CD4-positive, alpha-beta T cell treated with Interleukin-6 at 100 ng/mL for 8 hours (primary cell): ENCODE measurements at places on chromosomes 1 and 21.

DNA sequence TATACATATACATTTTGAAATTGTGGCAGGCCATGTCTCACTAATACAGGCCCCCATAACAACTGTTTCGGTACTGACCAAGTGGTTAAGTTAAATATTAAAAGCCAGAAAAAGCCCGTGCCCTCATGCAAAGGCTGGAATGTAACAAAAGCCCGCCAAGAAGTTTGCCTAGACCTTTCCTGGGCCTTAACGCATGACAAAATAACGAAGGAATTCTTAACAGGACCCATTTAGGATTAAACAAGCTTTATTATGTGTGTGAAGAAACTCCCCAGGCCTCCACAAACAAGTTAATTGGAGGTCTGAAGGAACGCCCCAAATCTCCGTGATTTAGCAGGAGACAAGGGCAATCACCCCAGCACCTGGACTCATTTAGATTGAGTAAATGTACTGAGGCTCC, 42.4 kb downstream of the TNFSF4 start:
- no peak for DNase-seq

DNA sequence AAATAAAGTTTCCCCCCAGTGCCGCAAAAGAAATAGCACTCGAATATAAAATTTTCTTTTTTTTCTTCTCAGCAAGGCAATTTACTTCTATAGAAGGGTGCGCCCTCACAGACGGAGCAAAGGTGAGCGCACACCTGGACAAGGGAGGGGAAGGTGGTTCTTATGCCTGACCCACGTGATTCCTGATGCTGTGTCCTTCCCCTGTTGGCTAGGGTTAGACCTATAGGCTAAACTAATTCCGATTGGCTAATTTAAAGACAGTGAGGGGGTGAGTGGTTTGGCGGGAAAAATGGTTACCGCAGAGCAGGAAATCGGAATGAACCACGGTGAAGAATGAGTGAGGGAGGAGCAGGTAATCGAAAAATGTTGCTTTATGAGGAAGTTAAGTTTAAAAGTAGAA, 607 bp upstream of the FAAH start:
- no peak for DNase-seq

- no peak for DNase-seq
Measured at GRCh38 chr1:91862120-91862519, 23.8 kb downstream of the TGFBR3 start.

- DNase-seq, result no peak
Measured at GRCh38 chr1:83996621-83997020, 2.3 kb downstream of the TTLL7 start.

DNA sequence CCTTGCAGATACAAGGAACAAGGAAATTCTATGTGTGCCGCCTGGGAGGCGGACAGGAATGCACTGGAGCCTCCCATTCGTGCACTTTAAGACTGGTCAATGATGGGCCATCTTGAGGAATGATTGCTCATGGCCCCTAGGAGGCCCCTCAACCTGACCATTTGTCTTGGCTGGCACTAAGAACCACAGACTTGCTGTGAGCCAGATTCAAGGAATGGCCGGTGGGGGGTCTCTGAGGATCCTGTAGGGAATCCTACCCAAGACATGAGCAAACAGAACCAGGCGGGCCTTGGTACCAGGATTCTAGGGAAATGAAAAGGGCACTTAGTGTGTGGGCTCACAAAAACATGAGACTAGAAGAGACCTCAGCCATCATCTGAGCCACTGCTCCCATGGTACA, 28.1 kb upstream of the GOLT1A start:
- DNase-seq, result no peak

- DNase-seq, result no peak
Measured at GRCh38 chr21:21177353-21177986, 179.3 kb downstream of the NCAM2 start.

DNA sequence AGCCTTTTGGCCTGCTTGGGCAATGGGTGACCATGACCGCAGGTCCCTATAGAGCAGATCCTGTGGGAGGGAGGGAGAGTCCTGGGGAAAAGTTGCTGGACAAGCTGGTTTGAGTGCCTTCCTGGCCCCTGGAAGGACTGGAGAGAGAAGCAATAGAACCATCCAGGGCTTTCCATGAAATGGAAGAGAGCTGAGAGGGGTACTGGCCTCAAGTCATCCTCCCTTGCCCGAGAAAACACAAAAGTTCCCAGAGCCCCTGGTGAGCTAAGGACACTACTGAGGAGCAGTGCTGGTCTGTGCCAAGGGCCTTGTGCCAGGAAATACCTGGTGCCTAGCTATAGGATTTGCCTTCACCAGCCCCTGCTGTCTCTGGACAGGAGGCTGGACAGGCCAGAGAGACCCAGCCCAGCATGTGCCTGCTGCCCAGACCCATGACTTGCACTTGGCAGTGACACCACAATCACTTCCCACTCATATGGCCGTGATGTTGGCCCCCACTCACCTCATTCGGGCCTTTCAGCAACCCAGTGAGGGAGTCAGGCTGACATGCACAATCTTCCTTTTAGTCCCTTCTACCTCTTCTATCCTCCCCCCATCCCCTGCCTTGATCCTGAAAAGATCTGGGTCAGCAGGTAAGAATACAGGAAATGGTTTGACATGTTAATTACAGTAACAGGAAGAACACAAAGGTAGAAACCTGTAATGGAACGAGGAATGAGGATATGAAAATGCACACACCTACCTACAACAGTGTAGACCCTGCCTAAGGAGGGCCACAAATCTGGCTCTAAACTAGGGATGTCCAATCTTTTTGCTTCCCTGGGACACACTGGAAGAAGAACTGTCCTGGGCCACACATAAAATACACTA, 7.0 kb downstream of the SH3BP5L start:
- no peak for DNase-seq

DNA sequence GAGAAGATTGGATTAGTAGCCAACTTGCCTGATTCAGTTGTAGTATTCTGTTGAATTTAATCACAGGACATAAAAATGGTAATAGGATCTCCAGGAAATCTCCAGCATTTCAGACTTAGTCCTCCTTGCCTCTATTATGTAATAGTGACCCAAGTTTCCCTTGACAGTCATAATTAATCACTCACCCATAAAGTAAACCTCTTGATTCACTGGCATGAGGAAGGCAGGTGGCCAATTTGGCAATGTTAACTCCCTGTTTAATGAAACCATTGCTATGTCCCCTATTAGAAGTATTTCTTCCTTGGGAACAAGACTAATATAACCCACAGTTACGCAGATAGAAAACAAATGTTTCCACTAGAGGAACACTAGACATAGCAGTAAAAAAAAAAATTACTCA, 604.8 kb upstream of the CXADR start:
- DNase-seq, result no peak

- DNase-seq, result no peak
Measured at GRCh38 chr21:25925936-25926335, 191.2 kb downstream of the GABPA start.

- no peak for DNase-seq
Measured at GRCh38 chr1:213162862-213163261, 111.8 kb downstream of the RPS6KC1 start.

DNA sequence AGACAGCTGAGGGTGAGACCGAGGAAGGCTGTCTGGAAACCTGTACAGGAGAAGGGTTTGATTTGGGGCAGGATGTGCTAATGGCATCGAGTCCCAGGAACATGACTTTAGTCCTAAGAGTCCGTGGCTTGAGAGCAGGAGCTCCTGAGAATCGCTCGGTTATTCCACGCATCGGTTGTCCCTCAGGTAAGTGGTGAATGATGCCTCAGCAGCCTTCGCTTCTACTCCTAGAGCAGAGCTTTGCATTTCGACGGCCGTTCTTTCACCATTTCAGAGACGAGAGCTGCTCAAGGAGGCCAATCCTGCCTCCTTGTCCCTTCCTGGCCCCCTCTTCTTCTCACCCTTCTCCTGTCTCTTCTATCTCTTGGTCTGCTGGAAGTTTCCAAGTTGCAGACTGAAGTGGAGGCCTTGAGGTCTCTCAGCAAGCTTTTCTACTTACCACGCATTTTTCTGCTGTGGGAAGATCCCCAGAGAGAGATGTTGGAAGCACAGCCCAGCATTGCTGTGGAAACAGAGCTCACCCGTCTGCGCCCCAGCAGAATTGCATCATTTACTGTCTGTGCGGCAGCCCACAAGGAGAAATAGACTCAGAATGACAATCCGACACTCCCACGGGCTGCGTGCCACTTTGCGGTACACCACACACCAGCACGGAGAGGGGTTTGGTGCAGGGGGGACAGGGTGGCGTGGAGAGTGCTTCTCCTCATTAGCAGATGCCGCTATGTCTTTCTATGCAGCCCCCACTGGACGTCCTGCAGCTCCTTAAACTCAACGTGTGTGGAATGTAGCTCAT, 270.7 kb upstream of the C1orf174 start:
- DNase-seq, result no peak

DNA sequence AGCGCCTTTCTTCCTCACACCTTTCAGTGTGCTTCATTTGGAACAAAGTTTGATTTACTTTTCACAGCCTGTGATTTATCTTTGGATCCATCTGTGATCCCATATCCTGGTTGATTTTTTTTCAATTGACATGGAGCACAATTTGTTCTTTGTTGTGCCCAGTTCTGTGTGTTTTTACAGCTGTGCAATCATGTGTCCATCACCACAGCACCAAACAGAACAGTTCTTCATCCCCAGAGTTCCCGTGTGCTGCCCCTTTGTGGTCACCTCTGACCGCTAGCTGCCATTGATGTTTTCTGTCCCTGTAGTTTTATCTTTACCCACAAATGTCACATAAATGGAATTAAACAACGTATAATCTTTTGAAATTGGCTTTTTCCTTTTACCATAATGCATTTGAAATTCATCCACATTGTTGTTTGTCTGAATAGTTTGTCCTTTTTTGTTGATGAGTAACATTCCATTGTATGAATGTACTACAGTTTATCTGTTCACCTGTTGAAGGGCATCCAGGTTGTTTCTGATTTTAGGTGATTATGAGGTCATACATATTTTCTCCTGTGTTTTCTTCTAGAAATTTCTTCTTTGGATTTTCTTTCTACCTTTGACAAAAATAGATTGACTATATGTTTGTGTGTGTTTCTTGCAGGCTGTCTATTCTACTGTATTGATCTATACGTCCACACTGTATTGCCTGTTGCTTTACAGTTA, 17.4 kb downstream of the MIGA1 start:
- no peak for DNase-seq

- peak; percentile 21 for DNase-seq
Measured at GRCh38 chr1:158112994-158113758, 67.5 kb upstream of the CD1D start.

- DNase-seq, result no peak
Measured at GRCh38 chr1:160451859-160452232, 51.5 kb downstream of the VANGL2 start.

DNA sequence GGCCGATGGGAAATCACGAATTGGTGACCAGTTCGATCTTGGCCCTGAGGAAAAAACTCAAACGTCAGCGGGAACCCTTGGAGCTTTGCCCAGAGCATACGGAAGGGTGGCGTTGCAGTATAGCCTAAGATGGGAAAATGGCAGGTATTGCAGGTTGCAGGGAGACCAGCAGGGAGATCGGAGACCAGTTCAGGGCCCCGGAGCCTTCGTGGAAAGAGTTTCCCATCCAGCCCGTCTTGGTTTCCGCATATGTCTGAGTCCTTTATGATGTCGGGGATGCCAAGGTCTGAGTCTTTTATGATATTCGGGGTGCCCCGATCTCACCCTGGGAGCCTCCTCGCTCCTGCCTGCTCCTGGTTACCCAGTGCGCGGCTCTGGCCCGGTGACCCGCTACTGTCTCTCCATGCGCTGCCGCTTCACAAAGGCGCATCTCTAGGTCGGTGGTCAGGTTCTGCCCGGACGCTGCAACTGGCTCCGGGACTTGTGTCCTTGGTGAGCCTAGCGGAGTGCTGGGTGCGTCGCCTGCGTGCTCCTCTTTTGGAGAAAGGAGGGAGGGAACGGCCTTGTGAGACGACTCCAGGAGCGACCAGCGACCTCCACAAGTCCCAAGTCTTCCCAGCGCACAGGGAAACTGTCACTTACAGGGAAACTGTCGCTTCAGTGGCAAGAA, 94.2 kb downstream of the PRKAB2 start:
- DNase-seq, result no peak

- DNase-seq, result no peak
Measured at GRCh38 chr1:200866521-200866920, 6.3 kb upstream of the GPR25 start.

- no peak for DNase-seq
Measured at GRCh38 chr1:205374210-205375078, 17.7 kb upstream of the KLHDC8A start.

DNA sequence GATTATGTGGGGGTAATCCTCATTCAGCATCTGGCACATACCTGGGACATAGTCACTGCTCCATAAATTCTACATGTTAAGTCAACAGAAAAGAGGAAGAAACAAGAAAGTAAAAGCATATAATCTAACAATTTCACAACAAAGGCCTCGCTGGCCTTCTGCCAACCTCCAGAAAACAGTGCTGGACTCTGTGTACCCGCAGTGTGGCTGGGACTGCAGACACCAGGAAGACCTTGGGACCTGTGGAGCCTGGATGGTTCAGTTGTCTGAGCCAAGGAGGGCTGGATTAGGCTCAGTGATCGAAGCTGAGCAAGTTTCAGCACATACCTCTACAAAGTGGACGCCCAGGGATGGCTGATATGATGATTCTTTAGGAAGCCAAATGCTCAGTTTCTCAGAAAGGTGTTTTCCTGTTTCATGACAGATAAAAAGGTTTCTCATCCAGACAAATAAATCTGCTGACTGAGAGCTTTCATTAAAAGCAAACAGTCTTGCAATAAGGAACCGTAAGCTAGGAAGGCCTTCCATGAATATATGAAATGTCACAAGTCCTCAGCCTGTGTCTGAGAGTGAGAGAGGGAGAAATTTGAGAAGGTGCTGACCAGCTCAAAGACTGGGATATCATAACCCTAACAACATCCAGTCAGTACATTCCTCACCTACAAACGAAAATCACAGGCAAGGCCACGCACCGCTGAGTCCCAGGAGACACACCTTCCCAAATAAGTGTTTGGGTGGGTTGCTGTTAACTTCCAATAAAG, 48.4 kb downstream of the CAPZB start:
- no peak for DNase-seq

DNA sequence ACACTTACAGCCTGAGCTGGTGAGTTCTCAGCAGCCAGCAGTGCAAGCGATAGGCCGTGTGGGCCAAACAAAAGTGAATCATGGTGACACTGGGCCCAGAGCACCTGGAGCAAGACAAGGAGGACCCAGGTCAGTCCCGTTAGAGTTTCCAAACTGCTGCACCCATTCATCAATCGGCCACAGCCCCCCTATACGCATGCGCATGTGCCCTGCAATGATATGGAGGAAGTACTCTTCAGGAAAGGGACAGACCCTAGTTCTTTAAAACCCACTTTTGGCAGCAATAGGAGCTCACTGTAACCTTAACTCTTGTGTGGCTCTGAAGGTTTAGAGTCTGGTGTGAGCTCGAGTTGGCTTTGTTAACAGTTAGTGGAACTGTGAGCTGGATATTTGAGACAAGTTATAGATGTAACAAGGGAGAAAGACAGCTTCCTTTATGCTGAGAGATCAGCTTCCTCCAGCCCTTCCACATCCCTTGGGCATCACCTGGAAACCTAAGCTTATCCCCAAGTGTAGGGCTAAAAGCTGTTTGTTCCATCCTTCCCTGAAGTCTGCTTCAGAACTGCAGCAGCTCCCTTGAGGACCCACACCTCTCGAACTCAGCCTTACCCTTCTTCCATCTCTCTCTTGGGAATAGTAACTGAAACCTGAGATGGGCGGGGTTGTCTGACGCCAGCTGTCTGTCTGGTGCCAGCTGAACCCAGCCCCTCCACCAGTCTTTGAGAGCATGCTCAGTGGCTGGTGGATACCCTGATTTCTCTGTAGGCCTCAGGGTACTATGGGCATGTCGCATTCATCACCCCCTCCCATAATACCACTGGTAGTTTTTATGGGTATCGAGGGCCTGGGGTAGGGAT, 17.7 kb downstream of the NMNAT1 start:
- no peak for DNase-seq

- no peak for DNase-seq
Measured at GRCh38 chr1:209674957-209675564, at the start of gene G0S2. Gene G0S2, plus strand, starts transcription at chr1:209675412. Its CDS starts 273 bp downstream, at chr1:209675685.

GRCh38 chr1:198564716-198565115, 24.2 kb upstream of the ATP6V1G3 start:
- peak; percentile 39 for DNase-seq
